NB4 (cell line): ENCODE measurements at places on chromosomes 2 and 18.

GRCh38 chr2:122191331-122191730 is 435.9 kb downstream of the TSN start:
- peak; percentile 51 for DNase-seq

- no peak for DNase-seq
These were observed 20.4 kb downstream of the FAM178B start for GRCh38 chr2:96965781-96966514.

- no peak for DNase-seq
These were observed 104.6 kb downstream of the KLF7 start for GRCh38 chr2:207061181-207061580.

DNA sequence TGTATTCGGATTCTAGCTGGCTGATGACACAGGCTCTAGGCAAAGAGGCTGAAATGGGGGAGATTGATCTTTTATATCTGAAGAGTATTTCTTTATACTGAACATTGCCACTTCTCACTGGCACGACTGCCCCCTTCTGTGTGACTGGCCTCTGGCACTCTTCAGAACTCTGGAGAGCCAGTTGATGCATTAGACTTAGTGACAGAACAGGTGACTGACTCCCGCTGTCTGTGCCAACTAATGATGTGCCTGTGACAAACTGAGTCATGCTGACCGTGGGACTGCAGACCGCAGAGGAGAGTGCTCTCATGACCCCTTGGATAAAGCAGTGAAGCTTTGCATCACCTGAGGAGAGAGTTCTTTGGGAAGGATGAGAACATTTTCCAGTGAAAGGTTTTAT is 14.4 kb downstream of the MGAT5 start:
- DNase-seq: no peak

DNA sequence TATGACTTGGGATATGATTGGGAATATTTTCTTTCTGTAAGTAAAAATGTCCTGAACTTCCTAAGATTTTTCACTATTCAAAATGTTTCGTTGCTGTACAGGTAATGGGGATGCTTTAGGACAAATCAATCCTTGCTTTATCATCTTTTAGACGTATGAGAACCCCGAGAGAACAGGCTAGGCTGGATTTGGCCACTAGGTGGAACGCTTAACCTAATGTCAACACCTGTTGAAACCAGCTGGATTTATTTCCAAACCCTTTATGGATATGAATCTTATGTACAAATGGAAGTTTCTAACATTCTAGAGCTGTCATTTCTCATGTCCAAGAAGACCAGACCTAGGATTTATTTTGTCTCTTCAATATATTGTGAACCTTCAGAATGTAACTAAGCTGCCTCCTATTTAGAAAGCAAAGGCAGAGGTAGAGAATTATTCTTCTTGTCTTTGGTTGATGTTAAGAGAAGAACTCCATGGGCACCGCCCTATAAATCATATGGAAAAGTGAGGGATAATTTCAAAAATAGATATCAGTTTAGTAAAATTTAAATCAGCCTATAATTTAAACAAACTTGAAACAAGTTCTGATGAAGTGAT is 96.7 kb downstream of the PMAIP1 start:
- DNase-seq: peak; percentile 38

- no peak for DNase-seq
These were observed 219.1 kb upstream of the STK17B start for GRCh38 chr2:196390243-196391148.
